Stimulated activated CD8-positive, alpha-beta memory T cell treated with anti-CD3 and anti-CD28 coated beads, Interleukin-4, amount 100 ng/mL, for 4 hours (primary cell): ENCODE measurements at places on chromosomes 2 and 18.

- no peak for DNase-seq
Measured at GRCh38 chr2:212146416-212146815, 392.2 kb downstream of the ERBB4 start.

- DNase-seq, result no peak
Measured at GRCh38 chr18:64850791-64851190, 701.9 kb upstream of the LINC00305 start.

DNA sequence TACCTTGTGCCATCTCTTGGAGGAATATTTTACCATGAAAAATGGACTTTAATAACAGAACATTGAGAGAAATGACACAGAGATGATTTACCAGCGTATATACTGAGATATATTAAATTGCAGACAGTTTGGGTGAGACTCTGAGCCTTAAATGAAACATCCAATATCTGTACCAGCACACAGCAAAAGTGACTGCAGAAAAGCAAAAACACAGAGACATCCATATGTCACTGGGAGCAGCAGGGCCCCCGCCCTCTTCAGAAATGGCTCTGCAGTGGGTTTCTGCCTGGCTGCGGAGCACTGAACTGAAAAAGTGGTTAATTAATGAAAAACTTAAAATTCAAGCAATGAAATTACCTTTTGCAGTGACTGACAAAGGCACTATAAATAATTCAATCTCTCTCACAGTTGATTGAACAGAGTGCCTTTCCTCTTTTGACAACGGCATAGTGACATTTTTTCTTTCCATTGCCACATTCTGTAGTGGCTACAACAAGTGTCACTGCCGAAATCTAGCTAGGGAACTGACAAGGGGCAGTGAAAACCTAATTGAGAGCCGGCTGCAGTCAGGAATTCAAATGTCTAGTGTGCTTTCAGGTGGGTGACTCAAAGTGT lies 353.4 kb downstream of the ALK start:
- DNase-seq, result no peak

DNA sequence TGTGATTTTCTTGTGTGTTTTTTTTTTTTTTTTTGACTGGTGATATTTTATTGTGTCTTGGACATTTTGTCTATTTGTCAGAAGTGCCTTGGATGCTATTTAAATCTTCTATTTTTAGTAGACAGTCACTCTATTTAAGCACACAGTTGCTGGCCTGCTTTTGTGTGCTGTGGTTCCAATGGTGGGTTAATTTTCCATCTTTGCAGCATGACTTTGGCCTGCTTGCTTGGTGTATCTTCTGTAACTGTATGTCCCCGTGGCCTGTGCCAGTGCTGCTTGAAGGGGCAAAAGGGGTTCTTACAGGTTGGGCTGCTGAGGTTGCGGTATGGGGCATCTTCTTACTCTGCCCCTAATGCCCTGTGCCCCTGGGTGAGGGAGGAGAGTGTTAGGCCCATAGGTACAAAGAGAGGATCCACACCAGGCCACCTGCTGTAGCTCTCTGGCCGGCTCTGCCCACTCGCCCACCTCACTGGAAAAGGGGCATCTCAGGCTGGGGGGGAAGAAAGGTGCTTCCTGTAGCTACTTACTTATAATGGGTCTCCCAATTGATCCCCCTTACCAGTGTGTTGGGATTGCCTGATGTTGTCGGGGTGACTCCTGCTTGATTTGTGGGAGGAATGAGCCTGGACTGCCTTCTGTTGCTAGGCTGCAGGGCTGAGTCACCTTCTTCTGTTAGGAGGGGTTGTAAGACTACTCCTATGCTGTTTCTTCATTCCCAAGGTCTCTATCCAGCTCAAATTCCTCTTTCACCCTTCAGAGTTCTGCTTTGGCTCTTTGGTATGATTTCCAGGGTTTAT lies 490.0 kb upstream of the HS6ST1 start:
- DNase-seq, result no peak

DNA sequence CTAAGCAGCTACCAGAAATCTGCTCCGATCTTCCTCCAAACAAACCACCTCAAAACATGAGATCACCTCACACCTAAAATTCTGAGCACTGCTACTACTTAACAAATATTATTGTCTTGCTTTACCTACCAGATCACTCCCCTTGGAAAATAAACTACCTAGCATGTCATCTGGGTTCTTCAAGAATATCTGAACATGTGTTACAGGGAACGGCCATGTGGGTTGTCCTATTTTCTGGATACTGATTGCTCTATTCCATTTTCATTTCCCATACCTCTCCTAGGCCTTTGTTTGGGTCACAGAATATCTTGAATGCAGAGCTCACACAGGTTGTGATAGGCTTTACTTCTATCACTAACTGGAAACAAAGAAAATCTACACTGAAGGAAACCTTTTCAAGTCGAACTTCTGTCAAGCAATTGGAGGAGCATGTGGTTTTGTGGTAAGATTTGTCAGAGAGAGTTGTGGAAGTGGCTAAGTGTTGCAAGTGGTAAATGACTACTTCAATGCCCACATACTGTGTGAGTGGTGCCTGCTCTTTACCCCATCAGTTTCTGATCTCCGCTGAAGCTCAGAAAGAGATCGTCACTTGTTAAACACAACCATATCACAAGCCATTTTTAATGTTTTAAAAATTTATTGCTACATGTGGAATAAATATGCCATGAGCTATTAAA lies 739.1 kb upstream of the ZEB2 start:
- no peak for DNase-seq

DNA sequence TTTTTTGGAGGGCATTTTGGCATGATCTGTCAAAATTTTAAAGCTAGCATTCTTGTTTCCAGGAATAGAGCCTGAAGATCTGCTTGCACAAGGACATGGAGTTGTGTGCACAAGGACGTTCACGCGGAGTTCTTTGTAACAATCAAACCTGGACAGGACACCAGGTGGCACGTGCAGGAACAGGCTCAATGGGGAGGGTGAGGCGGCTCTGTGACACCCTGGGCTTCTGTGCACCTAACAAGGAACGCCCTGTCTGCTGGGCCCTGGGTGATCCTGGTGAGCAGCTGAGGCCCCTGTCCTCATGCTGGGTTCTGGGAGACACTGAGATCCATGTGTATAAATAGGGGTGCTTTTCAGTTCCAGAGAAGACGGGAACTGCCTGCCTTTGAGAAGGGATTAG lies 93.1 kb upstream of the PXDN start:
- DNase-seq, result no peak

DNA sequence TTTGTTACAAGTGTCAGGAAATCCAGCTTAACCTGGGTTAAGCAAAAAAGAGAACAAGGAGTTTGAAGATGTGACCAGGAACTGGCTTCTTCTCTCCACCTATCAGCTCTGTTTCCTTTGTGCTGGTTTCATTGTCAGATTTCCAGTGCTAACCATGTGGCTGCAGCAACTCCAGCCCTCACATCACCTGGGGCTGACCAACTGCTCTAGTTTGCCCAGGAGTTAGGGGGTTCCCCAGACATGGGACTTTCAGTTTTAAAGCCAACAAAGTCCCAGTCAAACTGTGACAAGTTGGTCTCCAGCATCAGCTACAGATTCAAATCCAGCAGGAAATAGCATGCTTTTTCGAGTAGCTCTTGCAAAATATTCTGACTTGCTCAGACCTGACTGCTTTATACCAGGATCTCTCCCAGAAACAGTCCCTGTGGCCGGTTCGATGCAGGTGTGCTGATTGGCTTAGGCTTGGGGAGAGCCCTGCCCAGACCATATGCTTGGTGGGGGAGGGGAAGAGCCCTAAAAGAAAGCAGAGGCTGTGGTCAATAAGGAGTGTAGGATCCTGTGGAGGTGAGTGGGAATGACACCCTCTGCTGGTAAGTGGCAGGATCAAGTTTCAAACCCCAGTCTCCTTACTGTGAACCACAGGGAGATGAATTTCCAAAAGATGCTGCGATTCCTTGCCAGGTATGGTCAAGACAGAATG lies 49.5 kb downstream of the KCNE4 start:
- no peak for DNase-seq

- no peak for DNase-seq
Measured at GRCh38 chr2:95323347-95324155, 26.4 kb downstream of the KCNIP3 start.

DNA sequence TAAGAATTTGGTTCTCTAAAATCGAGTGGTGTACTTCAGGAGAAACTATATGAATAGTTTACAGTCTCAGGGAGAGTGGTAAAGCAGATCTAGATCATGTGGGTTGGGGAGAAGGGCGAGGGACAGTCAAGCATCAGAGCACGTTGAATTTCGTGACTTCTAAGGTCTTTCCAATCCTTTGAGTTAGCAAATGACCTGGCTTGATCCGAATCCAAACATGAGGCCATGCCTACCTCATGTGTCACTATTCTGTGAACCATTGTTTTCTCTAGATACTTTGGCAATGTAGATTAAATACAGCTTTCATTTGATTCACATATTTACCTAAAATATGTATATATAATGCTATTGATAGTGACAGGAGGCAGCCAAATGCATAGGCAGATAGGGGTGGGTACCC lies 674.9 kb downstream of the NYAP2 start:
- DNase-seq, result no peak

- no peak for DNase-seq
Measured at GRCh38 chr2:13916066-13916465, 716.5 kb upstream of the LRATD1 start.

DNA sequence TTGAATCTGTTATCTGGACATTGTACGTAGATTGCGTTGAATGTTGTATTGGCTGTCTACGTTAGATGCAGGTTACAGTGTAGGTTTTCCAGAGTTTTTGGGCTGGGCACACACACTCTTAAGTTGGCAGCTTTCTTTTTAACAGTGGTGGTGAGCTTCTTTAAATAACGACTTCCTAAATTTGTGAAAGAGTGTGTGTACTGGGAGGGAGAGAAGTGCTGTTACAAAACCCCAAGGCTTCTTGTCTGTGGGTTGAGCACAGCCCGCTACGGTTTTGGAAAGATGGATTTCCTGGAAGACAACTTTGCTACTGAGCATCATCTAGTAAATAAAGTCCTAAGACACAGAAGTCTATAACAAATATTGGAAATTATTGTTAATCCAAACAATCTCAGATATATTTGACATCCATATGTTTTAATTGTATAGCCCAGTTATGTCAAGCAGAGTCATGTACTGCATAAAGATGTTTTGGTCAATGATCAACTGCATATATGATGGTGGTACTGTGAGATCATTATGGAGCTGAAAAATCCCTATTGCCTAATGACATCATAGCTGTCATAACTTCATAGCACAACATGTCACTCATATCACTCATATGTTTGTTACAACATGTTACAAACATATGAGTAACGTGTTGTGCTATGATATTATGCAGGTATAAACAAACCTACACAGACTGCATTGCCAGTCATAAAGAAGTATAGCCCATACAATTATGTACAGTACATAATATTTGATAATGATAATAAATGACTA lies 7.9 kb upstream of the THUMPD2 start:
- DNase-seq, result no peak

- DNase-seq, result no peak
Measured at GRCh38 chr2:73264783-73265182, 19.5 kb downstream of the FBXO41 start.

DNA sequence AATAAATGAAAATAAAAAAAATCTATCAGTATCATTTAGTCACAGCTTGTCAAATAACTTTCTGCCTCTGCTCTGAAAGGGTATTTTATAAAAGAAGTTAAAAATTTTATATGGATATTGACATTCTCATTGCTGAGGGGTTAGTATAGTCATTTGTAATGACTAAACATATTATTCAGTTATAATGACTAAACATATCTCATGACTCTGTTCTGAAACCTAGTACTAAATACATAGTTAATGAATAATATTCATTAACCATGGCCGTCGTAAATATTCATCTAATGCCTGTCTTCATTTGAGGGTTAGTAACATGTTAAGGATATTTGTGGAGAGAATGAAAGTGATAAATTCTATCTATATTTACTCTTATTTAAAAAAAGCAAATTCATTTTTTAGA lies 69.1 kb upstream of the MAP4K3 start:
- DNase-seq, result no peak

GRCh38 chr18:49001587-49001986 lies 50.8 kb upstream of the SMAD7 start:
- no peak for DNase-seq

DNA sequence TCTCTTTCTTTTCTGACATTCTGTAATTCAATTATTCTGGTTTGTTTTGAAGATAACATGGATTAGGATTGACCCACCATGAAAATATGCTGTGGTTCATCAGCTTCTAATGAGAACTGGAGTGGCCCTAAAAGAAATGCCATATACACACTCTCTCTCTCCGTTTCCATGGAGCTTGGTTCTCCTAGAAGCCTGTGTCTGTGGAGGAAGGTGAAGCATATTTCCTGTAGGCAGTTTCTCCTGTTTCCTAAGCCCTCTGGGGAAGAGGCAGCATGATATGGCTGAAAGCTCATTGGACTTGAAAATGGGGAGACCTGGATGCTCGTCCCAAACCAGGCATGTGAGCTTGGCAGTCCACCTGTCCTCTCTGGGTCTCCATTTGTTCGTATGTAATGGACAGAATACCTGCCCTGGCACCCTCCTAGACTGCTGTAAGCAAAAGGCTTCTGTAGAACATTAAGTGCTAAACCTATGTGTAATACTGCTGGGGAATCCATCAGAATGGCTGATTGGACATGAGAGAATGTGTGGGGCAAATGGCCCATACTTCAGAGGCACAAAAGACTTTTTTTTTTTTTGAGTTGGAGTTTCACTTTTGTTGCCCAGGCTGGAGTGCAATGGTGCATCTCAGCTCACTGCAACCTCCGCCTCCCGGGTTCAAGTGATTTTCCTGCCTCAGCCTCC lies 75.3 kb upstream of the PPP1CB start:
- DNase-seq, result no peak
